ENCODE measurements at places on chromosomes 5 and 9.

DNA sequence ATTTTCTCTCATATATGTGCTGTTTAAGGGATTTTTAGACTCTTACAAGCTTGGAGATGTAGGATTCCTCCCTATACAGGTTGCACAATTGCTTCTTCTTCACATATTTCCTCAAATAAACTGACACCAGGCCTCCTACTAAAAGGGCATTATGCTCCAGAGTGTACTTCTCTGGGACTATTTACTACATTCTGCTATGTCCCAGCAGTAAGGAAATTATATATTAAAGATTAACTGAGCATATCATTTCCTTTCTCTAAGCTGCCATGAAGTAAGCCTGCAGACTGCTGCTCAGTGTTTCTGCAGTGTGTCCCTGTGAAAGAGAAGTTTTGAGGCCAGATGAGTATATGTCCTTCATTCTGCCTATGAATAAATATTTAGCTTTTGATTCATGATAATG is 356.9 kb upstream of the NUDT12 start:
- DNase-seq, result no peak

DNA sequence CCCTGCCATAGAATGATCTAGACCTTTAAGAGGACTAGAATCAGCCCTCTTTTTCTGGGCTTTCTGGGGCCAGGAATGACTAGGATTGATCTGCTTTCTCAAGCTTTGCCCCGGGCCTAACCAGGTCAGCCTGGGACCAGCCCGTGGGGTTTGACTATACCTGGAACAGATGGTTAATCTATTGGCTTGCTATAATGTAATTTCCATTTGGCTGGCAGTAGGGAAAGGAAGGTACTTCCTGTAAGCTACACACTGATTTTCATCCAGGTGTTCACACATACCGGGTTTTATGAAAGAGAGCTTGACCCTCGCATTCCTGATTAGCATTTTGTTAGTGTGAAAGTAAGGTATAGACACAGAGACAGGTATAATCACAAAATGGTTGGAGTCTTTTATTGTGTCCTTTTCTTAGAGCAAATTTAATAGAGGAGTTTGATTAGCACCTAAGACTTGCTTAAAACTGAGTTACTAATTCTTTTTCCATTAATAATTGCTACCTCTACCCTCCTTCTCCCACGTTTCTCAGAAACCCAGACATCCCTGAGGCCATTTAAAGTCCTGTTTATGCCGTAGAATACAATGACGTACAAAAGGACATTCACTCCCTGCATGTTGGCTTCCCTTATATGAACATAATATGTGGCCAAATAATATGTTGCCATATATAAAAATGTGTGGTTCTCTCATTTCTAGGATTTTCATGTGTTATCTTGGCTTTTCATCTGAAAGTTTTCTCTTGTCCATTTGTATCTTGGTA is 17.3 kb downstream of the LNPEP start:
- DNase-seq, result no peak

GRCh38 chr5:156920861-156921431 is 42.1 kb downstream of the TIMD4 start:
- no peak for DNase-seq

- no peak for DNase-seq
These were observed 149.5 kb downstream of the BAAT start for GRCh38 chr9:101235105-101235866.

GRCh38 chr9:83628540-83628939 is 5.6 kb downstream of the IDNK start:
- no peak for DNase-seq

DNA sequence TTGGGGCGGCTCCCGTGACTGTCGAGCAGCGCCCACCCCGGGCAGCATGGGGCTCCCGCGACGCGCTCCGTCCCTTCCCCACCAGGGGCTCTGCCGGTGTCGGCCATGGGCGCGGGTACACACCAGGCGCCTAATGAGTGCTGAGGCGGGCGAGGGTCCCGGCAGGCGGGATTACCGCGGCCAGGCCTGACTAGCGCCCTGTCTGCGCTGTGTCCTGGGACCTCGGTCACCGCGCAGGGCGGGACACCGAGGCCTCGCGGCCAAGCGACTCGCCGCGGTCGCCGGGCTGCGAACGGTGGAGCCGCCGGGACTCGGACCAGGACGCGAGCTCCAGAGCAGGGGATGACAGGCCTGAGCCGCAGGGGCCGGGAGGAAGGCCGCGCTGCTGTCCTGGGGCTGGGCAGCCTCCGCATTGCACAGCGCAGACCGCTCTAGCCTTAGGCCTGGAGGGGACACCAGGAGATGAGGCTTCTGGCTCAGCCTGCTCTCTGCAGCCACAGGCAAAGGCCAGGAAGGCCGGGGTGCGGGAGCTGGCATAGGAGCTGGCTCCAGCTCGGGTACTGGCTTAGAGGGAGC is 14.1 kb downstream of the LCN10 start:
- no peak for DNase-seq

DNA sequence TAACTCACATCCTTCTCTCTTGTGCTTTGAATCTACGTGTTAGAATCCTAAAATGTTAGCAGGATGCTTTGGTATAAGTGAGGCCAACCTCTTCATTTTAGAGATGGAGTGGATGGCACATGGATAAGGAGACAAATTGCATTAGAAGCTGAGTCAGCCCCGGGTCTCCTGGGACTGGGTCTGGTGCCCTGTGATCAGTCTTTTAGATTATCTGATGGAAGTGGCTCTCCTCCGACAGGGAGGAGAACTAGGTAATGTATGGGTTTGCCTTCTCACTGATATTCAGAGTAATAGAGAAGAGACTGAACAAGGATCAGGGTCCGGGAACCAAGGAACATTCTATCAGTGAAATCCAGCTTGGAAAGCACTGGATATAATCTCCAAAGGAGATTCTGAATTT is 74.9 kb upstream of the TNFSF8 start:
- no peak for DNase-seq

DNA sequence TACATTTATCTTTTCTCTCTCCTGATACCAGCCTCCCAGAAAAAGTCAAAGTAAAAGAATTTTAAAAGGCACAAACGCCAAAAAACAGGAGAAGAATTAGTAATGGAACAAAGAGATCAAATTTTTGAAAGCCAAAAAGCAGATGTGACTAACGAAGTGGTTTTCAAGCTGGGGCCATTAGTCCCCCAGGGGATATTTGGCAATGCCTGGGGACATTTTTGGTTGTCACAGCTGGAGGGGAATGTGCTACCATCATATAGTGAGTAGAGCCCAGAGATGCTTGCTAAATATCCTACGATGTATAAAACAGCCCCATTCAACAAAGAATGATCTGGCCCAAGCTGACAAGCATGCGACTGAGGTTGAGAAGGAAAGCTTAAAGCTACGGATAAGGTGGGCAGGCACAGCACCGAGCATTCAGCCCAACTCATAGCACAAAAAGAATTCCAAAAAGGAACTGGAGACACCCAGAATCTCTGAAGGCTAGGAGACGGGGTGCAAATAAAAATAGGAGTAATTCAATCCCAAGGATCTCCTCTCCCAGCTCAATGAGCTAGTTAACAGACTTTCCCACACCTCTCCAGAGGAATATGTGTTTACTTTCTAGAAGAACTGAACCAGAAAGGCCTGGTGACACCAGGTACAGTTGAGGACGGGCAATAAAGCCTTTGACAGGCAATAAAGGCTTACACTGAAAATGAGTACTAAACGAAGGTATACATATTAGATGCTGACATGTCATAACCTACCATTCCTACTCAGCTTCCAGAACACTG is 269.0 kb downstream of the DENND1A start:
- DNase-seq, result no peak

DNA sequence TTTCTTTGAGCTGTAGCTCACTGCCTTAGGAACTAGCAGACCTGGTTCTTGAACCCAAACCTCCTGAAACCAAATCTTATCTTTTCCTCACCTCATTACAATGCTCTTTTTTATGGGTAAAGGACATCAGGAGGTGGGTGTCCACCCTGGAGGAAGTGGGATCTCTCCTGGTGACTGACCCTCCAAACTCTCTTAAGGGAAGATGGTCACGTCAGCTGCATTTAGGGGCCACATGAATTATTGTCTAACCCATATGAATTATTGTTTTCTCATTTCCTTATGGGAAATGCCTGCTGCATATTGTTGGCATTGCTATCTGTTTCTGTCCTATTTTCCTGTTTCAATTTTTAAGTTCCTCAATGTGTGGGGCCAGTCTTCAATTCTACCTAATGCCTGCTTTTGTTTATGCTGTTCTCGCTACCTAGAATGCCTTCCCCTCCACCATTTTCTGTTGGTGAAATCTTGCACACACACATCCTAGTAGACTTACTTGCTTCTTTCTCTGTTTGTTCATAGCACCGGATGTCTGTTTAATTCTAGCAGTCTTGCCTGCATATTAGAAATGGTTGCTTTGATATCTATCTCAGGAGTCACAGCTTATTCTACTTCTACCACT is 22.0 kb upstream of the SPINK1 start:
- no peak for DNase-seq

- DNase-seq, result no peak
These were observed 40.2 kb upstream of the LPAR1 start for GRCh38 chr9:111078391-111079038.

- DNase-seq, result peak; percentile 29
These were observed 89.9 kb downstream of the SH3TC2 start for GRCh38 chr5:148972974-148973374.

- no peak for DNase-seq
These were observed 928.5 kb downstream of the TLE4 start for GRCh38 chr9:80500300-80500699.

DNA sequence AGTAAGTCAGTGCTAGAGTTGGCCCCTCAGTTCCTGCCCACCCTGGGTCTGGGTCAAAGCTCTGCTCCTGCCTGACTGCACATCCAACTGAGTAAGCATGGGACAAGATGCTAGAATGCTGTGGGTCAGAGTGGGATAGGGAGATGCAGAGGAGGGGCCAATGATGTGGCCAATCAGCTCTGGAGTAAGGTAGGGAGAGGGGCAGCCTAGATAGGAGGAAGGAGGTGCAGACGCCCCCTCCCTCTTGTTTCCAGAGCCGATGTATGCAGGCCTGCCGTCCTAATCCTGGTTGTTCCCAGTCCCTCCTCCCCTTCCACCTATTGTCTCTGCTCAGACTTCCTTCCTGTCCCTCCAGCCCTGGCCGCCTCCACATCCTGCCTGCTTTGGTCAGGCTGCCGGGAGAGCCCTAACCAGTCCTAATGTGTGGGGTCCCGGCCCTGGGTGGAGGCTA is 1.3 kb downstream of the ARAP3 start:
- DNase-seq, result no peak

DNA sequence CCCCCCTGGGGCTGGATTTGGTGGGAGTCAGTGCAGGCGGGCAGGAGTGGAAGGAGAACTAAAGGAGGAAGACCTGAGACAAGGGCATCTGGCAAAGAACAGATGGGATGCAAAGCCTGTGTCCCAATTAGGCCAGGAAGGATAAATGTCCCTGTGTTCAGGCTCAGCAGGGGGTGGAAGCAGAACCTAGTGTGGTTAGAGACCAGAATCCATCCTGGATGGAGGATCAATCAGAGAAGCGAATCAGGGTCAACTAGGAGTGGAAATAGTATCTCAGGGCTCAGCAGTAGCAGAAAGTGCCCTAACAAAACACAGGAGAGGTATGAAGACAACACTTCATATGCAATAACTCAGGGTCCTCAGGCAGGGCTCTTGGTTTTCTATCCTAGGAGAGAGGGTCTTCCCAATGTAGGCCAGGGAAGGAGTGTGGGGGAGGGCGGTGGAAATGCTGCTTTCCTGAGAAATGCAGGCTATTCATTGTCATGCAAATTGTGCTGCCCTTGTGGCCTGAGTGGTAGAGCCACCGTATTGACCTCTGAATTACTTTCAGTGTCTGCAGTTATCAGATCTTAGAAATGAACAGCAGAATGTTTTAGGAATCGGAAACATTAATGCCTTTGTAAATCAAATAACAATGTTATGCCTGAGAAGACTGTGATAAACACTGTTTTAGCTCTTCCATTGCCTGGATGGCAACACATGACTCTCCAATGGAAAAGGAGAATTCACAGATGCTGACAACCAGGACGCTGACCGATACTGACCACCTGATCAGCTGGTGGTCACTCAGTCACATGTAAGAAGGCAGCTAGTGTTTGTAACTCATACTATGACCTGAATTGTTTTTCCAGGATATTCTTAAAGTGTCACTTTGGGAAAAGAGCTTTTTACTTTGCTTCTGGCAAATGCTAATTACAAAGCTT is 323.6 kb downstream of the SEMA5A start:
- no peak for DNase-seq

GRCh38 chr9:22159586-22159985 is 150.5 kb upstream of the CDKN2B start:
- DNase-seq, result no peak

- no peak for DNase-seq
These were observed 223.4 kb downstream of the PARP8 start for GRCh38 chr5:50889790-50890189.

DNA sequence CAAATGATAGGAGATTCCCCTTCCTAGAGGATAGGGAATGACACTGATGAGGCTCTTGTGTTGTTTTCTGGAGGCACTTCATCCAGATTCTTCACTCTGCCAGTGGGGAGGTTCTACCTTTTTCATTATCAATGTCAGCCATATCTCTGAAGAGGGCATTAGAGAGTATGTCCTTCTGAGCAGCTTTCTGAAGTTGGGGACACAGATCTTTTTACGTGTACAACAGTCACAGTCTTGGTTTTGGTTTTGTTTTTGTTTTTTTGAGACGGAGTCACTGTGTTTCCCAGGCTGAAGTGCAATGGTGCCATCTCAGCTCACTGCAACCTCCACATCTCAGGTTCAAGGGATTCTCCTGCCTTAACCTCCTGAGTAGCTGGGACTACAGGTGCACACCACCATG is 22.6 kb downstream of the CENPH start:
- no peak for DNase-seq

DNA sequence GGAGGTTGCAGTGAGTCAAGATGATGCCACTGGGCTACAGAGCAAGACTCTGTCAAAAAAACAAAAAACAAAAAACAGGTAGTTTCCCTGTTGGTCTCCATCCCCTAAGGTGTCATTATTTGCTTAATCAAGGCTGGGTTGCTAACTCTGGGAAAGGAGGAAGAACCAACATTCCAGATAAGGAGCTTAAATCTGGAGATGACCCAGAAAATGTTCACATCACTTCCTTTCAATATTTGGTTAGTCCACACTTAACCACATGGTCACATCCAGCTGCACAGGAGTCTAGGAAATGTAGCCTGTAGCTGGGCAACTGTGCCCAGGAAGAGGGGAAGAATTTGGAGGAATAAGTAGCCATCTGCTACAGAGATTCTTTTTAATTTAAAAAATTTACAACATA is 25.9 kb upstream of the MEGF9 start:
- no peak for DNase-seq

- DNase-seq, result no peak
These were observed 127.4 kb upstream of the ATP10B start for GRCh38 chr5:160979385-160979784.
